Activated naive CD4-positive, alpha-beta T cell (primary cell): ENCODE measurements at places on chromosomes 6 and 20.

DNA sequence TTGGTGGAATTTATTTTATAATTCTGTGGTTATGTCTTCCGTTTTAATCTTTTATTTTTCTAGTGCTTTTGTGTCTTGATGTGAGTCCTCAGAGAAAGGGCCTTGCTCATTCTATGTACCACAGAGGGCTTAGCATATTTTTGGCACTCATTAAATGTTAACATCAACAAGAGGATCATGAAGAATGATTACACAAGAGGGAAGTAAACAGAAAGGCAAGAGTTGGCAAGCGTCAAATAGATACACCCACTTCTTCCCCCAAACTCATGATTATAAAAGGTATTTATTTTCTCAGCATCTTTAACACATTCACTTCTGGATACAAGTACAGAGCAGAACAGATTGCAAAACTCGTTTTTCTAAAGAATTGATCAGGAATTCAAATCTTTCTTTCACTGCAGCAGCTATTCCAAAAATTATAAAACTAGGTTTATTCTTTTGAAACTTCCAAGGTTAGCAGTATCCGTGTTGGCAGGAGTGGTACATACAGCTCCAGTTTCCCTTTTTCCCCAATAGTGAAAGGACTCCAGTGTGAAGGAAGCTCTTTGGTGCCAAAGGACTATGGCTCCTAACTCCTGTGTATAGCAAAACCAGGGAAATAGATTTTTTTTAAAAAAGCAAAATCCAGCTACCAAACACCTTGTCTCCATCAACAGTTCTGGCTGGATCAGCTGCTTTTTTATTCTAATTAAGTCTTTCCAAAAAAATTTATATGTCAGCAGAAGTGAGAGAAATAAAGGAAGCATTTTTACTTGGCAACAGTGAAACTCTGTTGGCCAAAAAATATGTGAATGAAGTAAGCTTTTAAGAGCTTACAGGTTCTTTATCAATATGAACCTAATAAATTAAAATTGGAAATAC, 221.9 kb downstream of the ADGRG6 start:
- no peak for DNase-seq

GRCh38 chr6:104728448-104728847, 131.3 kb downstream of the HACE1 start:
- no peak for DNase-seq

- DNase-seq = no peak
These were observed 60.2 kb downstream of the EZR start for GRCh38 chr6:158758941-158759479.

DNA sequence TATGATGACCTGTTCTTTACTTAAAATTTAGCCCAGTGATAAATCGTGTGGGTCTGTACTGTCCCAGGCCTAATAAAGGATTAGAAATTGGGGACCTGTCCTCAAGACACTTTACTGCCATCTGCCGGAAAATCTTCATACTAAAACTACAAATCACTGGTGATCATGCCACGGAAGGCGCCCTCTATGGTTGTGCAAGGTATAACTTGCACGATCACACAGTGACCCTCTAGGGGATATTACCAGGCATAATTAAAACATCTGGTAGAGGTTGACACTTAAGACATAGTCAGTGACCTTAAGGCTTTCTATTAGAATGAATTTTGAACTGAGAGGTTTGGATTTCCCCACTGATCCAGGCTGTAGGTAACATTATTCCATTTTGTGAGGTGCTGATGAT, 172.6 kb downstream of the BMP2 start:
- no peak for DNase-seq

DNA sequence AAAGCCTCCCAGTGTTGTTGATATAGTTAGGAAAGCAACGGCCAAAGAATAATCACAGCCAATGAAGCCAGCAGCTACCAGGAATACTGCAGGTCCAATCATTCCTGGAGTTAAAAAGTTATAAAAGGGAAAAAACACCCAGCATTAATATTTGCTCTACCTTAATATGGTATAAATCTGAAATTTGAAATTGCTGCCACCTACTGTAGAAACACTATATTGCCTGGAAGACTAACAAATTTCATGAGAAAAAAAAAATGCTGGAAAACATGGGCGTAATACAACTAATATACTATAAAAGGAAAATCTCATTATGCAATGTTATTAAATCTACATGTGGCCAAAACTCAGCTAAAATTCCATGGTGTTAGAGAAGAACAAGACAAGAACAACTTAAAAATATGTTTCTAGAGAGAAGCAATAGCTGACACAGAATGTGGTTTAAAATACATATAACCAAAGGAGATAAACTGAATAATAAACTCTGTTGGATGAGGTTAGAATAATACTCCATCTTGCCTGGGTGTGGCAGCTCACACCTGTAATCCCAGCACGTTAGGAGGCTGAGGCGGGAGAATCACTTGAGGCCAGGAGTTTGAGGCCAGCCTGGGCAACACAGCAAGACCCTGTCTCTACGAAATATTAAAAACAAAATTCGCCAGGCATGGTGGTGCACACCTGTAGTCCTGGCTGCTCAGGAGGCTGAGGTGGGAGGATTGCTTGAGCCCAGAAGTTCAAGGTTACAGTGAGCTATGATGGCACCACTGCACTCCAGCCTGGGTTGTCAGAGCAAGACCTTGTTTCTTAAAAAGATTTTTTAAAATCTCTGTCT, 43.1 kb downstream of the SLC17A5 start:
- DNase-seq = no peak

DNA sequence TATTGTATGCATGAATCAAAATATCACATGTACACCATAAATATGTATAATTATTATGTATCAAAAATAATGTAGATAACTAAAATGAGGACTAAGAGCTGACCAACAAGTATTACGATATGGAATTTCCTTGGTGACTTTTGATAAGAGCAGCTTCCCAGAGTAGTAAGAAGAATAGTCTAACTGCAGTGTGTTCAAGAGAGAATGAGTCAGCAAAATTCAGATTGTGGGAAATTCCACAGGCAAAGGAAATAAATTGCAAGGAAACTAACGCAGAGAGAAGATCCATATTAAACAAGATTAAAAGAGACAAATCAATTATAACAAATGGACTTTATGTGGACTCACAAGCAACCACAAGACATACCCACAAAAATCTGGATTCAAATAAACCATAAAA, 26.4 kb downstream of the FRK start:
- no peak for DNase-seq

DNA sequence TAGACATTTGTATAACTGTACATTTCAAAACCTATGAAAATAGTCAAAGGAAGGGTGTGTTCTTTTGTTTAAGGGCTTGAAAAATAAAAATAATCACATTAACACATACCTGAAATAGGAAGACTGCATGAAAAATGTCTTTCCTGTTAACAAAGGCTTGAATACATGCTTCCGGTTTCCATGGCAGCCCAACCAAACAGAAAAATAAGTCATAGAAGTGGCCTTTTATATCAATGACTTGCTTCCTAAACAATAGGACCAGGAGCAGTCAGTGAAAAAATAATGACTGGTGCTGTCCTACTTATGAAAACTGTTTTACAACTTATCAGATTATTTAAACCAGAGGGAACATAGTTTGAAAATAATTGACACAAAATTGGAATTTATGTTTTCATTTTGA, 412.6 kb upstream of the PLCB4 start:
- DNase-seq = no peak

GRCh38 chr20:47468290-47469050, 33.2 kb upstream of the NCOA3 start:
- no peak for DNase-seq

GRCh38 chr20:33650753-33651561, 11.2 kb upstream of the C20orf144 start:
- DNase-seq = no peak

DNA sequence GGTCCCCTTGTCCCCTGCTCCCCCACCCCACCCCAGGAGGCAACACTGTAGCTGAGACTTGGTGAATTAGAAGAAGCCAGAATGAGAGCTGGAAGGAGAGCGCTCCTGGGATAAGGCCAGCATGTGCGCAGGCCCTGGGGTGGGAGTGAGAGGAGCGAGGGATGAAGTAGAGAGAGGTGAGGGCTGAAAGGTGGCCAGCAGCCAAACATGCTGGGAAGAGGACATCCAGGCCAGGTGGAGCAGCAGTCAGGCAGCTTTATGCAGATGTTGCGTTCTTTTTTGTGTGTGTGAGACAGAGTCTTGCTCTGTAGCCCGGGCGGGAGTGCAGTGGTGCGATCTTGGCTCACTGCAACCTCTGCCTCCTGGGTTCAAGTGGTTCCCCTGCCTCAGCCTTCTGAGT, 2.2 kb upstream of the BPIFB1 start:
- no peak for DNase-seq

DNA sequence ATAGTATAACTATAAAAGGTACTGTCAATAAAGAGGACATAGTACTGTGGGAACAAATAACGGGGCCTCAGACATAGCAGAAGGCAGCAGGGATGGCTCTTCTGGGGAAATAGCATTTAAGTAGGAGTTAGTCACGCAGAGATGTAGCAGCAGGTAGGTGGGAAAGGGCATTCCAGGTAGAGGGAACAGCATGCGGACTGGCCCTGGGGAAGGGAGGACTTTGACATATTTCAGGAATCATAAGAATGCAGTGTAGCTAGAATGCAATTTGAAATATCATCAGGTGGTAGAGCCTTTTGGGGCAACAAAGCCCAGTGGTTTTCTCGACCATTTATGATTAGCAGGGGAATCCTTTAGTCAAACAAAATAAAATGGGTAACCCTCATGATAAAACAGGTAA, 191.1 kb downstream of the SLC24A3 start:
- DNase-seq = no peak

GRCh38 chr6:1267057-1267732, 44.7 kb upstream of the FOXQ1 start:
- no peak for DNase-seq

GRCh38 chr20:14956538-14956937, 619.1 kb upstream of the FLRT3 start:
- no peak for DNase-seq

- no peak for DNase-seq
These were observed 57.2 kb downstream of the PRKN start for GRCh38 chr6:162670345-162670744.

- no peak for DNase-seq
These were observed 77.3 kb downstream of the CHD6 start for GRCh38 chr20:41540918-41541317.

DNA sequence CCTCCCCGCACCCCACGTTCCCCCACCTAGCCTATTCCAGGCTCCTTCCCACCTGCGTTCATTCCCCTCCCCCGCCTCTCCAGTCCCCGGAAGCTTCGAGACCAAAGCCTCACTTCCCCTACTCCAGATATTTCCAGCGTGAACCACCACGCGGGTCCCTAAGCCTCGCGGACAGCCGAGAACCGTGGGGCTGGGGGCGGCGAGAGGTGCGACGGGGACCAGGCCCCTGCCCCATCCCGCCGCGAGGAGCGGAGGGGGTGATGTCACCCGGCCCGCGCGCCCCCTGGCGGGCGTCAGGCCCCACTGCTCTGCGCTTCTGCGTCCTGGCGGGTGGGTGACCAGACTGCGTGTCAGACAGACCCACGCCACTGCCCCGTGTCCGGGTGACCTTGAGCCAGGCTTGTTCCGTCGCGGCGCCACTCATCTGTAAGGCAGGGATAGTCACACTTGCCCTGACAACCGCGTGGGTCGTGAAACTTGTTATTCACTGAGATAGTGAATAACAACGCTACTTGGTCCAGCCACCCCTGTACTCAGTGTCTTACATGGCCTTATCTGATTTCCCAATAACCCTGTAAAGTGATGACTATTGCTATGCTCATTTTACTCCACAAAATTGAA, 9.0 kb upstream of the HSP90AB1 start:
- peak; percentile 76 for DNase-seq

- no peak for DNase-seq
These were observed 51.9 kb downstream of the AKAP12 start for GRCh38 chr6:151291722-151292059.

- no peak for DNase-seq
These were observed 81.3 kb upstream of the BHLHE23 start for GRCh38 chr20:63087872-63088680.

- no peak for DNase-seq
These were observed 83.5 kb downstream of the HAO1 start for GRCh38 chr20:7856756-7857155.

DNA sequence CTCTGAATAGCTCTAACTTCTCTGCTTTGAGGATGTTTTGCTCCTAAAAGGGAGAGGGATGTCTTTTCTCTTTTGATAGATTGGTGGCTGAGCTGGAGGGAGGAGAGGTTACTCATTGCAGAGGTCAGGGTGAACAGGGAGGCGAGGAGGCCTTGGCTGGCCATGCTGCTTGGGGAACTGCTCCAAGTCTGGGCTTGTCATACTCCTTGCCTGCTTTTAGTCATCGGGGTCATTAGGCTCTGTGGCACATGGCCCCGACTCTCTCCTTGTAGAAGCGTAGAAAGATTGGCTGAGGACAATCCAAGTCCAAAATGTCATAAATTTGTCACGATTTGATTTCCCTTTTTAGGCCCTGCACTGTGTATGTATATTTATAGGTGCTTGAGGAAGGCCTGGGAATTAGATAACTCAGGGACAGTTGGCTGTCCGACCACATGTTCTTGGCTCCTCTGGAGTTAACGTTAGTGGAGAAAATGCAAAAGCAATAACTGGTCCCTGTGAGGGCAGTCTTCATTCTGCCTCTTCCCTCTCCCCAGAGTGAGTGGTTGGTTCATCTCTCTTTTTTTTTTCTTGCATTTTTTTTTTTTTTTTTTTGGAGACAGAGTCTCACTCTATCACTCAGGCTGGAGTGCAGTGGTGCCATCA, 160.1 kb downstream of the SCP2D1 start:
- DNase-seq = no peak

- no peak for DNase-seq
These were observed 55.5 kb downstream of the PRDM1 start for GRCh38 chr6:106141441-106142237.

DNA sequence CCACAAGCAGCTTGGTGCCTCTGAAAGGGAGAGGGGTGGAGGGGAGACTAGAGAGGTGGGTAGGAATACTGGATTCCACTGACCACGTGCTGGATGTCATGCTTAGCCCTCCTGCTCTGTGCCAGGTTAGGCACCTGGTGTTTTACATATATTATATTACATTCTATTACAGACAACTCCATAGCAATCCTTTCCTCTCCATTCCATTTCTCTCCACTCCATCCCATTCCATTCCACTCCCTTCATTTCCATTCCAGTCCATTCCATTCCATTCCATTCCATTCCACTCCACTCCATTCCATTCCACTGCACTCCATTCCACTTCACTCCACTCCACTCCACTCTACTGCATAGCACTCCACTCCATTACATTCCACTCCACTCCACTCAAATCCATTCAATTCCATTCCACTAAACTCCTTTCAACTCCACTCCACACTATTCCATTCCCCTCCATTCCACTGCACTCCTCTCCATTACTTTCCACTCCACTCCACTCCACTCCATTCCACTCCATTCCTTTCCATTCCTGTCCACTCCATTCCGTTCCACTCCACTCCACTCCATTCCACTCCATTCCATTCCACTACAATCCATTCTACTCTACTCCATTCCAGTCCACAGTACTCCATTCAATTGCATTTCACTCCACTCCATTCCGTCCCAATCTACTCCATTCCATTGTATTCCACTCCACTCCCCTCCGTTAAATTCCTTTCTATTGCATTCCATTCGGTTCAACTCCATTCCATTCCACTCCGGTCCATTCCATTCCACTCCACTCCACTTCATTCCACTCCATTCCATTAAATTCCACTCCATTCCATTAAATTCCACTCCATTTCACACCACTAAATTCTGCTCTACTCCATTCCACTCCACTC, 27.2 kb upstream of the DEFB125 start:
- DNase-seq = no peak
